GM23248 (cell line): ENCODE measurements at places on chromosomes 11 and 22.

DNA sequence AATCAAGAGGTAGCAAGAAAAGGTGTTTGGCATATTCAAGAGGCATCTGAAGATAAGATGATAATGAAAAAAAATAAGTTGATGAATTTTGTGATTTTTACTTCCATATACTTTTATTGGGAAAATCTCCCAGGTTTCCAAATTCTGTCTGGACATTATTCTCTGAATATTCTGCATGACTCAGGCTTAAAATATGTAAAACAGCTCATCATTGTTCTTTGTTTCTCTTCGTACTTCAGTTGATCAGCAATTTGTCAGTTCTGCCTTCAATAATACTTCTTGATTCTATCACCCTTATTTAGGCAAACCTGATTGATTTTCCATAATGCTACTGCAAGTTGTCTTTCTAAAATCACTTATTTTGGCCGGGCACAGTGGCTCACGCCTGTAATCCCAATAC is 30.2 kb downstream of the GTF2H1 start:
- DNase-seq, result peak; percentile 71

DNA sequence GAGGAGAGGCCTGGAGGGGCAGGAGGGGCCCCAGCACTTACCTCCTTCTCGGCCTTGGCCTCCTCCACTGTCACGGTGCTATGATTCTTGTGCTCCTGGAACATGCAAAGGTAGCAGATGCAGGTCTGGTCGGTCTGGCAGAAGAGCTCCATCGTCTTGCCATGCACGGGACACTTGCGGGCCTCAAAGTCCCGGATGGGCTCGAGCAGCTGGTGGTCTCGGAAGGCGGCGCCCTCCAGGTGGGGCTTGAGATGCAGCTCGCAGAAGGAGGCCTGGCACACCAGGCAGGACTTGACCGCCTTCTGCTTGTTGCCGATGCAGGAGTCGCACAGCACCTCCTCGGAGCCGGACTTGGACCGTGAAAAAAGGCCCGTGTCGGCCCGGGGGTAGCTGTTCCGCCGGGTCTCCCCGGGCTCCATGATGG is 714 bp downstream of the TRIM29 start:
- no peak for DNase-seq

DNA sequence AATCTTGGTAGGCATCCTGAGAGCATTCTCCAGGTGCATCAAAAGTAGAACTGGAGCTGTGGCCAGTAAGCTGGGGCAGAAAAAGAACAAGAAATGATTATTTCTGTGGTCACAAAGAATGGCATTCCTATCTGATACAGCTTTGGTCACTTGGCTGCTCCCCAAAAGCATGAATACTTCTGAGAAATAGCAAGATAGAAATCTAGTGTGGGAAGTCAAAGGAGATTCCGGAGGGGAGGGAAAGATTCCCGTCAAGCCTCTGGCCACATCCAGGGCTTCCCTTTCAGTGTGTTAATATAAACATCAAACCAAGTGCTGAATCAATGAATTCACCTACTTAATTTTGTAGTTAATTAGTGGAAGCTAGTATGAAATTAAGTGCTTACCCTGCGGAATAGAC is 1185.4 kb downstream of the LRRC4C start:
- no peak for DNase-seq

GRCh38 chr11:19316434-19316833 is 75.7 kb upstream of the E2F8 start:
- DNase-seq, result peak; percentile 43

DNA sequence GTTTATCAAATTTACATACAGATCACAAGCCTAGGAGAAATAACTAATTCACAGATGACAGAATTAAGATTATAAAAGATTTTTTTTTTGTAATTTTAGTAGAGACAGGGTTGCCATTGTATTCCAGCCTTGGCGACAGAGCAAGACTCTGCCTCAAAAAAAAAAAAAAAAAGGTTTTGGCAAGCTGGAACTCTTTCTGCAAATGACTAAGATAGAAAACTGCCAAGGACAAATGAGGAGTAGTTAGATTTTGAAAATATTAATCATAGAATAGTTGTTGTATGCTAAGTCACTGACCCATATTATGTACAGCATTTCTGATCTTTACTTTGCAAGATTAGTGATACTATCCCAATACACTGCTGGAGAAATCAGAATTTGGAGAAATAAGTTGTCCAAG is 99.2 kb downstream of the C11orf65 start:
- DNase-seq, result peak; percentile 51

GRCh38 chr22:41092847-41093411 is 537 bp downstream of the EP300 start:
- peak; percentile 69 for DNase-seq

DNA sequence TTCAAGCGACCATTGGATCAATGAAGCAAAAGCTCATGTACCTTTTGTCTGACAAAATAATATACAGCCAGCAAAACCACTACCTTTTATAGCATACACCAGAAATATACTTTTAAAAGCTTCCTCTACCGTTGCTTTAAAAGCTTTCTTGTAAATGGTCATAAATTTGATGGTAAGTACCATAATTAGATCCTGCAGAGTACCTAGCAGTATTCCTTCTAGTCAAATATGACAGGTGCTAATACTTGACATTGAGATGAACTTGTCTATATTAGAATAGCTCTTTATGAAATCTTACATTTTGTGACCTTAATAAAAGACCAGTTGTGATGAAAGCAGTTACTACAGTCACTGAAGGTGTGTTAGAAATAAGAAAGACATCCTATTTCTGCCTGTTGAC is 340.5 kb upstream of the ANO3 start:
- DNase-seq, result no peak

- DNase-seq, result no peak
These were observed 21.5 kb upstream of the MIEF1 start for GRCh38 chr22:39480557-39480956.

DNA sequence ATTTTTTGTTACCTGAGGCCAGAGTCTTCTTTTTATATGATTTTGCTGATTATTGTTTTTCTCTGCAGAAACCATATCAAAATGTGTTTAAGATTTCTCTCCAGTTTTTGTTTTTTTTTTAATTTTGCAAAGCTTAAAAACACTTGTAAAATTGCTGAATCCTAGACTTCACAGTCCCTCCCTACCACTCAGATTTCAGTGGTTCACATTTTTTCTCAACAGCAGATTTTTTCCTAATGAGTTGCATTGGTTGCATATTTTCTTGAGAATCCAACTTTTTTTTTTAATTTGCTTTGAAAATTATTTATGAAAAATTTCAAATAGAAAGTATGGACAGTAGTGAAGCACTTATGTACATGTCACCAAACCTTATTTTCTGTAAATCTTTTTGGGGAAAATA is 5.8 kb downstream of the ARL14EP start:
- peak; percentile 64 for DNase-seq

DNA sequence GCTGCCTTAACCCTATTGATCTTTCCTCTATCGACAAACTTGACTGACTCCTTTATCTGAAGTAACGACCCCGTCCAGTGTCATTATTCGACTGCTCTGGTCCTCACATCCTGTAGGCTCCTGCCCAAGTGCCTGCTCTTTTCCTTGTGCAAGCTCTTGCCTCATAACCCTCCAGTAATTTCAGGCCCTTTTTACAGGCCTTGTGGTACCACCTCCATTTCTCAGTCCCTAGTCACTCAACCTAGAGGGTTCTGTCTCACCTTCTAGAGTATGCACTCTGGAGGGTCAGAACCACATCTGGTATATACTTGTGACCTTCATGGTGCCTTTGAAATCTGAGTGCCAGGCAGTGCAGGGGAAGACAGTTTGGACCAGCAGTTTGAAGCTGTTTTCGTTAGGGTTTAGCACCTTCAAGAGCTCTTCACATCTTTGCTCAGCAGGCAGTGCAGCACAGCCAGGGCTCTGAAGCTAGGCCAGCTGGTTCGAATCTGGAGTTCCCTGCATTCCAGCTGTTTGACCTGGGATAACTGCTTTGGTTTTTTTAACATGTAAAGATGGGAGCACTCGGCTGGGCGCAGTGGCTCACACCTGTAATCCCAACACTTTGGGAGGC is 11.2 kb downstream of the SNRPD3 start:
- DNase-seq, result peak; percentile 15
